ENCODE measurements at places on chromosomes 11 and 22.

- no peak for DNase-seq
These were observed 70.4 kb downstream of the MYO7A start for GRCh38 chr11:77198440-77198849.

DNA sequence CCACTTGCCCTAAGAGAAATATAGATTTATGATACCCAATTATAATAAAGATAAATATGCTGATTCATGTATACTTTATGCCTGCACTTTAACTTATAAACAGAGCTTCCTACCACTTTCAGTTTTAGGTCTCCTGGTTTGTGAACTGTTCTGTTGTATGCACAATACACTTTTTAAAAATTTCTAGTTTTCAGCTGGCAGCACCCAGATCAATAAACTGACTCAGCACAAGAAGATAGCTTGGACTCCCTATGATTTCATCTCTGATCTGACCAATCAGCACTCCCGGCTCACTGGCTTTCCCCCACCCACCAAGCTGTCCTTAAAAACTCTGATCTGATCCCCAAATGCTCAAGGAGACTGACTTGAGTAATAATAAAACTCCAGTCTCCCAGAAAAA, 33.5 kb upstream of the FAM181B start:
- DNase-seq = no peak

- no peak for DNase-seq
These were observed 76.4 kb upstream of the PPARA start for GRCh38 chr22:46073683-46074504.

DNA sequence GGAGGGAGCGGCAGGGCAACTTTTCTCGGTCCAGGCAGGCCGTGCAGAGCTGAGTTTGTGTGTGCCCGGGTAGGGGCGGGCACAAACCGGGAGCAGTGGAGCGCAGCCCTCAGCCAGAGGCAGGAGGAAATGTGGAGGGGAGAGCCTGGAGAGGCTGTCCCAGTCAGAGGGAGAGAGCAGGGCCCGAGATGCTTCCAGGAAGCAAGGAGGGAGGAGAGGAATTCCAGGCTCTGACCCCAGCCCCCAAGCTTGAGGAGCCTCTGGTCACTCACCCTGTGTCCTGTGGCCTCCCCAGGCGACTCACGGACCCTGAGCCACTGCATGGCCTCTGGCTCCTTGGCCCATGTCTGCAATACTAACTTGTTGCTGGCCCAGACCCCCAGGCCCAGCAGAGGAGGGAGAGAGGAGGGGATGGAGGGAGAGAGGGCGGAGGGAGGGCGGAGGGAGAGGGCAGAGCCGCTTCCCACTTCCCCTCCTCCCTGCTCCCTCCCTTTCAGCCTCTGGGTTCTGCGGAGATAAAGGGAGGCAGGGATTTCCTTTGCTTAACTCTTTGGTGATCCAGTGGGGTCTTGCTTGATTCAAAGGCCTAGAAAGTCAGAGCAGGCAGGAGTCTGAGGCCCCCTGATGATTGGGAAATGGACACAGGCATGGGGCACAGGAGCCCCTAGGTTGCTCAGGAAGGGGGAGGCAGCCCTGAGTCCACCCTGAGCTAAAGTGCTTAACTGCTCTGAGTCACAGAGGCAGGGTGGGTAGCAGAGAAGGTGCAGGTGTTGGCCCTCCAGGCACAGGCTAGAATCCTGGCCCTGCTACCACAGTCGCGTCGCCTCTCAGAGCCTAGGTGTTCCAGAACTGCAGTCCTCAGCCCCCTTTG, at the start of gene C1QTNF6:
Gene C1QTNF6 (minus strand): TSS at position 357 of the 871 bp plus-strand sequence. CDS start 34 bp downstream, at position 323.
- DNase-seq = no peak

- DNase-seq = no peak
These were observed 12.1 kb downstream of the SF3A1 start for GRCh38 chr22:30344447-30345200.

DNA sequence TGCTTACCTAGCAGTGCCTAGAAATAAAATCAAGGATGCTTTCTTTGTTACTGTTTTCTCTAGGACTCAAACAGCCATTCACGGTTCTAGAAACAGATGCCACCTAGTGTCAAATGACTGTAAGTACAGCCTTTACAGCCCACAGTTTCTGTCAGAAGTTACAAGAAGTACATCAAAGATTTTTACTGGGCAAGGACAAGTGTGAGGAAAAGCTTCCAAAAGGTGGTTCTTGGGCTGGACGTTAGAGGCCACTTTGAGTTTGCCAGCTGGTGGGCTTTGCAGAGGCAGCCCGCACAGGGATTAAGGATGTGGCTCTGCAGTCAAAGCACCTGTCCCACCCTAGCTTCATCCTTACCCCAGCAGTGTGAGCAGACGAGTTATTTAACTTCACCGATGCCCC, 6.9 kb downstream of the KMT5B start:
- no peak for DNase-seq

GRCh38 chr11:117492578-117493251, 165.1 kb downstream of the CEP164 start:
- DNase-seq = no peak

DNA sequence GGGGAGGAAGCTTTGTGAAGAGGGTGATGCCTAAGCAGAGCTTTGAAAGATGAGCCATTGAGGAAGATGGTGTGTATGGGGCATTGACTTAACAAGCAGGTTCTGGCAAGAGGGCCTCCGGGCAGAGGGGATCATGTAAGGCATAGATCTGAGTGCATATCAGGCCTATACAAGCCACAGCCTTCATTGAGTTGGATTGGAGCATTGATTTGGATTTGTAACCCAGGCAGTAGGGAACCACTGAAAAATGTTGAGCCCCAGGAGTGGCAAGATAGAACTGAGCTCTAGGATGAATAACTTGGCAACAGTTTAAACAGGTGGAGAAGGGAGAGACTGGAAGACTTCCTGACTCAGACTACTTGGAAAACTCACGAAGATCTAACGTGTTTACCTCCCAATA, 21.4 kb downstream of the PANX1 start:
- DNase-seq = no peak

GRCh38 chr22:46536537-46537224, 739 bp downstream of the CELSR1 start:
- DNase-seq = no peak

DNA sequence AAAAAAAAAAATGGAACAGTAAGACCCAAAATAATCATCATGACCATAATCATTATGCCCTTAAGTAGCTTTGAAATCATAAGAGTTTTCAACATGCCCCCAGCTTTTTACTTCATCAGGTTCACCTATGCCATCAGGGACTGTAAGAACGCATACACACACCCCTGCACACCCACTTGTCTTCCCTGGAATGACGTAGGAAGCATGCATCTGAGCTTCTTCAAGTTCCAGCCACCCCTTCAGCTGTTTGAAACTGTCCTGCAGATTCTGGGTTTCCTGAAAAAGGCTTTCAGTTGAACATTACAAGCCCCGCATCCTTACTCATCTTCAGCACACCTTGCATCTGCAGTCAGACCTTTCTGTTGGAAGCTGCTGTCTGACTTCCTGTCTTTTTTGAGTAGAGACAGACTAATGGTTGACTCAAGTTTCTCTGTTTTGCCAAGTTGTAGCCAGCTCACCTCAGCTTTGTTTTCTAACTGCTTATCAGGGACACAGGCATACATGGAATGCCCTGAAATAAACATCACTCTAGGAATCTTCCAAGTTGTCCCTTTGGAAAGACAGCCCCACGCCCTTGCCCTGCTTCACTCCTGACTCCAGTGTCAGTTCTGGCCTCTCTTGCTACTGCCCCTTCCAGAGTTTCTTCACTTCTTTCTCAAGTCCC, 37.0 kb downstream of the ARHGAP1 start:
- no peak for DNase-seq

DNA sequence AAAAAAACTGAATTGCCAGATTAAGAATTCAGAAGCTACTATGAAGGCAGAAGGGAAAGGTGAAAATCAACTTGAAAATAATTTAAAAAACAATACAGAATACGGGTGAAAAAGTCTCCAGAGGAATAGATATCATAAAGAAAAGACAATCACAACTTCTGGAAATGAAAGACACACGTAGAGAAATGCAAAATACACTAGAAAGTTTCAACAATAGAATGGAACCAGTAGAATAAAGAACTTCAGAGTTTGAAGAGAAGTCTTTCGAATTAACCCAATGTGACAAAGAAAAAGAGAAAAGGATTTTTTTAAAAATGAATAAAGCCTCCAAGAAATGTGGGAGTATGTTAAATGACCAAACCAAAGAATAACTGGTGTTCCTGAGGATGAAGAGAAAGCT, 263.8 kb upstream of the FAT3 start:
- no peak for DNase-seq

DNA sequence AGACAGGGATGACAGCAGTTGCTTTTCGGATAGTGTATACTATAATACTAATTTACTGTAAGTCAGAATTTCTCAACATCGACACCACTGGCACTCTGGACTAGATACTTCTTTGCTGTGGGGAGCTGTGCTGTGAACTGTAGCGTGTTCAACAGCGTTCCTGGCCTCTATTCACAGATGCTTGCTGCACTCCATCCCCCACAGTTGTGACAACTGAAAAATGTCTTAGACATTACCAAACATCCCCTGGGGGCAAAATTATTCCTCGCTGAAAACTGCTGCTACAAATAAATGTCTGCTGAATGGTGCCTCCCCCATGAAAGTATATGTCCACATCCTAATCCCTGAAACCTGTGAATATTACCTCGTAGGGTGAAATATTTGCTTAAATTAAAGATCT, 7.5 kb upstream of the SLC15A3 start:
- no peak for DNase-seq

GRCh38 chr11:118341815-118342489, 553 bp downstream of the CD3D start:
- no peak for DNase-seq

- DNase-seq = no peak
These were observed 19.2 kb upstream of the MUC5B start for GRCh38 chr11:1203505-1204271.

GRCh38 chr22:39343259-39344045, 6.3 kb upstream of the SYNGR1 start:
- no peak for DNase-seq

DNA sequence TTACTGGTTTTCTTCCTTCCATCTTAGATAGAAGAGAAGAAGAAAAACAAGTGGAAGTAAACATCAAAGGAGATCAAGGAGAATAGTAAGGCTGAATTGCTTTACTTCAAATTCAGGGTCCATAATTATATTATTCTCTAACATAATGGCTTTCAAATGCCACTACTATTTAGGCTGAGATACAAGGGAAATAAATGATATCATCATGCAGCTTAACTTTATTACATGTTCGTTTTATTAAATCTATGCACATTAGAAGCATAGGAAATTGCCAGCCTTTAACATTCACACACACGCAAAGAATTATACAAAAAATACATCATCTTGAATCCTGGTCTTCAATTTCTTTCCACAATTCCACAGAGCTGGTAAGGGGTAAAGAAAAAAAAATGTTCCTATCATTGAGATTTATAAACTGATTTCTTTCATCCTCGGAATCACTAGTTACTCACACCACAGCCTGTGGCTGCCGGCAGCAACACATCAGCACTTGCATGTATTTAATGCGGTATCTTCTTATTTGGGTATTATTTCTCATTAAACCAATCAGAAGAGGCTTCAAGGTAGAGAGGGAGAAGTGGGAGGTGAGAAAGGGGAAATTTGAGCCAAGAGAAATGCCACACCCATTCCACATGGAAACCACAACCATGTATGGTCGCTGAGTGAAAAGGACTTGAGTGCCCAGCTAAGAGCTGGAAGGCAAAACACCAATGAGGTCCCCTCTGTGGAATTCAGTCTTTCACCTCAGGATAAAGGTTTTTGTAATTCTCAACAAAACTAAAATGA, 26.3 kb downstream of the SYTL2 start:
- no peak for DNase-seq
